ENCODE measurements at places on chromosomes 16 and 17. TPM values are rescaled to one million over a fixed set of nuclear protein-coding genes. Genes with fewer than 3 reads are reported as not detected.
A peak's percentile ranks its signal among the peaks of the same experiment; 100 is the strongest.

DNA sequence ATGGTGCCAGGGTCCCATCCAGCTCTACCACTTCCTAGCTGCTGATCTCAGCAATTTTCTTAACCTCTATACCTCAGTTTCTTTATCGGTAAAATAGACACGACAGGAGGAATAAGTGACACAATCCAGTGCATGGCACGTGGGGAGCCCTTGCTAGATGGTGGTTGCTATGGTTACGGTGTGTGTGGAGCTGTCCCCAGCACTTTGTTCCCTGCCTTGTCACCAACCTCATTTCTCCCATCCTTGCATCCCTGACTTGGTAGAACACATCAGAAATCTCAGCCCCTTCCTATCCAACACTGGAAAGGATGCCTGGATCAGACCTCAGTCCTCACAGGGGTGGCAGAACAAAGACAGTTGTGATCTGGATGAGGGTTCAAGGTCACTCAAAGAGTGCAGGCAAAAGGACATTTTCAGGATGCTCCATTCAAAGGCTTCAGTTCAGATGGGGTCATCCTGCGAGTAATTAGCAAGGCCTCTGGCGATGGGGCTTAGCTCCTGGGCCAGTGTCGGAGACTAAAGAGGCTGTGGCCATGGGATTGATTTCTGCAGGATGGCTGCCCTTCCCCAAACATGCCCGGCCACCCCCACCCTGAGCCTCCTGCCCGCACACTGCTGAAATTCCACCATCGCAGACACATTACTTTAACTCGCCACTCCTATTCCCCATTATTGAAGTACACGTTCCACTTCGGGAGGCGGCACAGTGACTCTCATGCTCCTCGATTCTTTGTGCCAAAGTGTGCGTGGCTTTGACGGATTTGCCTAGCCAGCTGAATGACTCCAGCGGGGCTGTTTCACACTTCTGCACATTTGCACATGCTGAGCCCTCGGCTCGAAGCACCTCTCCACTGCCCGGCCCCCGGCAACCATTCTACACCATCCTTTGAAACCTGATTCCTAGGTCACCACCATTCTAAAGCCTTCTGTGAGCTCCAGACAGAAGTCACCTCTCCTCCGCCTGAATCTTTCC is 40.3 kb downstream of the WNT3 start:
- DNase-seq, result no peak

GRCh38 chr17:60372790-60373483 is 19.0 kb downstream of the USP32 start:
- no peak for DNase-seq

GRCh38 chr16:49484936-49485335 is 111.3 kb downstream of the C16orf78 start:
- no peak for DNase-seq

DNA sequence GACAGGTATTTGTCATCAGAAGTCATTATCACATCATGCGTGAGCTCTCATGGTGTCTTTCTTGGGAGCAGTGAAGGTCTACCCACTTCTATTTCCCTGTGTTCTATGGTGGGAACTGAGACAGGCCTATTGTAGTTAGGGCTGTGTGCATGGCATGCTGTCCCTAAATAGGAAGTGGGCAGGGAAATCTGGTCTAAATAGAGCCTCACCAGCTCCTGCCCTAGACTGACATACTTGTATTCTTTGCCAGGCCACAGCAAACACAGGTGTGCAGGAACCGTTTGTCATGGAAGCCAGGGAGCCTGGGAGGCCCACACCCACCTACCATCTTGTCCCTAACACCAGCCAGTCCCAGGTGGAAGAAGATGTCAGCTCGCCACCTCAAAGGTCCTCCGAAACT is 10.1 kb downstream of the SLC7A6 start:
- DNase-seq, result no peak

DNA sequence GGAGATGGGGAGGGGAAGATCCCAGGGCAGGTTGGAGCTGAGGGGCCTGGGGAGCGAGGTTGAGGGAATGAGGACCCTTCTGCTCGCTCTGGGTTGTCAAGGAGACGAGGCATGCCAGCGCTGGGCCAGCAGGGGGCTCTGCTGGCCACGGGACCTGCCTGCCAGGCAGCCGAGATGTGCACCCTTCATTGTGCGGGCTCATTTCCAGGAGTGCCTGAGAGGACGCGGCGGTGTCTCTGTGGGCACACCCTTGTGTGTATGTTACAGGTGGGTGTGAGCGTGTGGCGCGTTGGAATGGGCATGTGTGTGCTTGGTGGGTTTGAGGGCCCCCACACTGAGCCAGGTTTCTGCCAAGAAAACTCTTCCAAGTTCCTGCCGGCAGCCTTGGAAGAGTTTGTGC is 15.9 kb downstream of the ARHGAP23 start:
- no peak for DNase-seq

DNA sequence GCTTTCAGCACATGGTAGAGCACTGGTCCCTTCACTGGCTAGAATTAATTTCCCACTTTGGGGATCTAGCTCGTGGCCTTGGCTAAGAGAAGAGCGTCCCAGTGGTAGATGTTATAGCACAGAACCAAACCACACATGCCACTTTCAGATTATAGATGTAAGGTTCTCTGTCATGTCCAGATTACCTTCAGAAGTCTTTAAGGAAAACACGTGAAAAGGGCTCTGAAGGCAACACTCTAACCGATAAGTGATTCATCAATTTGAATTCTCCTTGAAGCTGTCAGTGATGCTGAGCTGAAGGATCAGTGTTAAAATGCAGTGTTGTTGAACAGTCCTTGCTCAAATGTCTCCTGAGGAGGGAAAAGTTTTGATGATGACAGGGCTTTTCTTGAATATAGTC is 43.5 kb upstream of the VPS4A start:
- no peak for DNase-seq

GRCh38 chr17:60747069-60747808 is 69.6 kb downstream of the BCAS3 start:
- no peak for DNase-seq

GRCh38 chr16:12758670-12759558 is 44.8 kb downstream of the CPPED1 start:
- DNase-seq, result no peak

DNA sequence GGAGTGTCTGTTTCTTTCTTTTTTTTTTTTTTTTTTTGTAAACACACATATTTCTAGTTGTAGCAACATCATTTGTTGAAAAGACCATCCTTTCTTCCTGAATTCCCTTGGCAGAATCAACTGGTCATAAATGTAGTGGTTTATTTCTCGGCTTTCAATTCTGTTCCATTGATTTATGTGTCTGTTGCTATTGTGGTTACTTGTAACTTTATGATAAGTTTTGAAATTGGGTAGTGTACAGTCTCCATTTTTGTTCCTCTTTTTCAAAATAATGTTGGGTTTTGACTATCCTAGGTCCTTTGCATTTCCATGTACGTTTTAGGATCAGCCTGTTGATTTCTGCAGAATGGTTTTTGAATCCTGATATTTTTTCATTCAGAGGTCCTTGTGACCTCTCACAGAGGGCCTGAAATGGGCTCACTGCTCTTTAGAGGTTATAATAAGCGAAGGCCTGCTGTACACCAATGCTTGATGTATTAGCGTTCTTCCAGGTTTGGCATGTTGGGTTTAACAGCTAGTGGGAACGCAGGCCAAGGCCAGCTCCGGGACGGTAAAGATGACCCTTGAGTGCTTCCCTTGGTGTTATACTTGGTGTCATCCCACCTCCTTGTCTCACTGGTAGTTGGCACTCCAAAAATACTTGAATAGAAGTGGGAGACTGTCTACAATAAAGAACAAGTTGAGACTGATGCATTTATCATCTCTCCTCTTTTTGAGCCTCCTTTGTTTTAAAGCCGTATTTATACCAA is 43.8 kb downstream of the ZNRF1 start:
- no peak for DNase-seq

DNA sequence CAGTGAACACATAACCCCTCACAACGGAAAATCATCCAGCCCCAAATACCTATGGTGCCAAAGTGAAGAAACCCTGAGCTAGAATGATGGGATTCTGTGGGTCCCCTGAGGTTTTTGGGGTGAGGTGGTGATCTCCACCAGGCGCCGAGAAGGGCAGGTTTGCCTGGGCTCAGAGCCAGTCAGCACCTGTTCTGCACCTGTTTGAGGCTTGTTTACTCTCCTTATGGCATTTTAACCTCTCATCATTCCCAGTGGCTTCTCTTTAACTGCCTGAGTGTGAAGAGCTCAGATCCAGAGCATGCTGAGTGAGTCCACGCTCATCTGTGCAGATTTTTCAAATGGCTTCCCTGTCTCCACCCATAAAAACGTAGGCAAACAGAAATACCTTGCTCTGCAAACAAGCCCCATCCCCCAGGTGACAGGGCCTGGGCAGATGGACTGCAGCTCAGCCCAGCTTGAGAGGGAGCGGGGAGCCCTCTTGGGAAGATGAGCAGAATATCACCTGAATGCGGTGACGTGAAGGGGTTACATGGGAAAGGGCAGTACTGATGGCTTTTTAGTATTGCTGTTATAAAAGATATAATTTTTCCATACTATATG is 40.1 kb upstream of the CLEC19A start:
- no peak for DNase-seq

DNA sequence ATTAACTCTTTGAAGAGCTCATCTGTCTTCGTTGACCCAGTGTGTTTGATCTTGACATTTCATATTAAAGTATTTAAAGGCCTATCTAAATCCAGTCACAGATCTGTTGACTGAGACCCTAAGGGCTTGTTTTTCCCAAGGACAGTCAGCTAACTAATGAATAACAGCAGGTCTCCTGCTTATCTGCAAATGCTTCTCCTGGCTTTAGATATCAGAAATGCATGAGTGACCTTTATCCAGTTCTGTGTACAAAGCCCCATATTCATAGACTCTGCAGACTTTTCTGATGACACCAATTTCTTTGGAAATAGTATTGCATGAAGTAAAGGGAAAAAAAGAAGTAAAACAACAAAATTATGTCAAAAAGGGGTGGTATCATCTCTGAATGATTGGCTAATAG is 70.3 kb downstream of the YPEL2 start:
- no peak for DNase-seq

- DNase-seq, result no peak
These were observed 173.8 kb upstream of the RPH3AL start for GRCh38 chr17:526425-526824.

DNA sequence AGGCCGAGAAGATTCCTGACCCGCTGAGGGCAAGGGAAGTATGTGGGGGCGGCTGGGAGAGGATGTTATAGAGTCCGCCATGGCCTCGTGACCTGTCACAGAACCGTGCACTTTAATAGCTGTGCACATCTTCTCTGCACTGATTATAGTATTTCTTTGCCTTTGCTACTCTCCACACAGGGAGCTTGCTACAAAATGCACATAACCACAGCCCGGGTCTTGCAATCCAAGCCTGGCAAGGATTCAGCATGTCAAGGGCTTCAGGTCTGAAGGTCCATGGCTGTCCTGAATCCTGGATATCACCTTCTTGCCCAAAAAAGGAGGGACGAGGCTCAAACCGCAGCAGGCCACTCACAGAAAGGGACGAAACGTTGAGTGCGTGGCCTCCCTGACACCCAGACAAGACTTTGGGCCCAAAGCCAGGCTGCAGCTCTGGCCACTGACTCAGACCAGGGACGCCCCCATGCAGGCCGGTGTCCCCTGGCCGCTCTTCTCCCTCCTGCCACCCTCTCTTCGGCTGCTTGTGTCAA is 43.7 kb downstream of the USP22 start:
- no peak for DNase-seq

DNA sequence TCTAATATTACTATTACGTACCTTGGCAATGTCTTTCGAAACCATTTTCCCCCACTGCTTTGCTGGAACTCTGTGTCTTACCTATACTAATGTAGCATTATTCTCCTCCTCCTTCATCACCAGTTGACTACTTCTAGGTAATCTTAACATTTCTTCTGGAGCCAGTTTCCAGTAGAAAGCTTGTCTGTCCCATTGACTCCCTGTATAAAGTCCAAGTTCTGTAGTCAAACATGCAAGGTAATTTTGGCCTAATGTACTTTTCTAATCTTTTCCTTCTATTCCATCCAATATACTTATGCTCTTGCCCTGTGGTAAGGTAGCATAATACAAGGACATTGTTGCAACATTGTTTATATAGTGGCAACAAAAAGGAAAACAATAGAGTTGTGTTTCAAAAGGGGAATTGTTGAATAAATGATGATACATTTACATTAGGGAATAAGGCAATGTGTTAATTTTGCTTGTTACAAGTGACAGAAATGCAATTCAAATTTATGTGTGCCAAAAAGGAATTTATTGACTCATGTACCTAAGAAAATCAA is 27.9 kb downstream of the OMG start:
- no peak for DNase-seq

GRCh38 chr16:1656808-1657617 is 21.1 kb upstream of the JPT2 start:
- no peak for DNase-seq

GRCh38 chr16:85641305-85641704 is 28.2 kb downstream of the GSE1 start:
- DNase-seq, result no peak

DNA sequence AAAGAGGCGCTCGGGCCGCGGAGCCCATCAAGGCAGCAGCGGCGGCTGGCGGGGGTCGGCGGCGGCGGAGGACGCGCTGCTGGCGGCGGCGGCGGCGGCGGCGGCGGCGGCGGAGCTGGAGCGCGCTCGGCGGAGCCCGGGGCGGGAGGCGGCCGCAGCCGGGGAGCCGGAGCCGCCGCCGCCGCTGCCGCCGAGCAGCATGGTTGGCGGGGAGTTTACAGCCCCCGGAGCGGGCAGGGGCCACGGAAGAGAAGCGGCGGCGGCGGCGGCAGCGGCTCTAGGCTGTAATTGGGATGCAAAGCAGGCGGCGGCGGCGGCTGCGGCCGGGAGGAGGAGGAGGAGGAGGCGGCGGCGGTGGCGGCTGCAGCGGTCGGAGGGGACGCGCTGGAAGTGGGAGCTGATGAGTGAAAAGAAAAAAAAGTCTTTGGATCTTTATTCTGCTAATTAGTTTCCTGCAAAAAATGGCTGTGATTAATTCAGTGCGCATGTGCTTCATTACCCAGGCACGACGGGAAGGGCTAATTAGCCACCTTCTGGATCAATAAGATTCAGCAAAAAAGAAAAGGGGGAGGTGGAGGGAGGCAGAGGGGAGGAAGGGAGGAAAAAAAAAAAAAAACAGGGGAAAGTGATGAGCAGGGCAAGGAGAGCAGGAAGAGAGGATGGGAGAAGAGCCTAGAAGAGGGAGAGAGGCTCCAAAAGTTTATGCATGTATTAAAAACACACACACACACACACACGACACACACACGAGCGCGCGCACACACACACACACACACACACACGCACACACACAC is 10.9 kb upstream of the ZFHX3 start:
- DNase-seq, result no peak

- no peak for DNase-seq
These were observed 163.5 kb downstream of the CCT6B start for GRCh38 chr17:34797720-34798119.

GRCh38 chr17:77320485-77321256 is 179.9 kb downstream of the SEC14L1 start:
- peak; percentile 67 for DNase-seq

- DNase-seq, result no peak
These were observed 8.7 kb upstream of the TBX4 start for GRCh38 chr17:61443475-61443882.

- no peak for DNase-seq
These were observed 6.6 kb downstream of the NDRG4 start for GRCh38 chr16:58506241-58507194.

Gene GNG13
- not detected for total RNA-seq

Gene PABPN1L
- total RNA-seq, result not detected

Gene COPZ2
- total RNA-seq, result 97.9 TPM

Gene CFAP20
- 46.1 TPM for total RNA-seq

Gene KIF2B
- total RNA-seq, result not detected

Gene CNTNAP4
- total RNA-seq, result not detected

Gene GUCY2D
- total RNA-seq, result not detected

Gene SYNGR3
- 2.0 TPM for total RNA-seq

Gene RCVRN
- total RNA-seq, result 0.32 TPM

Gene TBX6
- 0.80 TPM for total RNA-seq

Gene PALB2
- 10.5 TPM for total RNA-seq

Gene KREMEN2
- 0.33 TPM for total RNA-seq

Gene EFNB3
- 5.7 TPM for total RNA-seq
